NCI-H526 treated with DMSO at 0.1 percent for 48 hours (cell line): ENCODE measurements at places on chromosomes 3 and 15.

DNA sequence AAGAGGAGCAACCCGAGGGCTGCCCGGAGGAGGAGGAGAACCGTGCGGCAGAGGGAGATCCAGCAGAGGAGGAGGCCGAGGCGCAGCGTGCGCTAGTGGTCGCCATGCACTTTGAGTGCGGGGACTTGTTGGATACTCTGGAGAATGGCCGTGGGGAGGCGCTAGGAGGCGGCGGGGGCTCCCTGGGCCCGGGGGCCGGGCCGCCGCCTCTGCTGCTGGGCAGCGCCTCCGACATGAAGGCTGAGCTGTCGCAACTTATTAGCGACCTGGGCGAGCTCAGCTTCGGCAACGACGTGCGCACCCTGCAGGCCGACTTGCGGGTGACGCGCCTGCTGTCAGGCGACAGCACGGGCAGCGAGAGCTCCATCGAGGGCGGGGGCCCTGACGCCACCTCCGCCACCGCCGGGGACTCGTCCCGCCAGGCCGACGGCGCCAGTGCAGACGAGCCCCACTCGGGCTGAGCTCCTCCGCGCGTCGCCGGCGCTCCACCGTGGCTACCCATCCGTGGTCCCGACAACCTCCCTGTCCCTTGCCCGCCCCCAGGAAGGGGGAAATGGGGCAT is 2.0 kb downstream of the FAM43A start:
- no peak for DNase-seq

GRCh38 chr15:69013726-69014406 is 629 bp upstream of the NOX5 start:
- DNase-seq = no peak

GRCh38 chr3:54530944-54531343 is 396.9 kb downstream of the LRTM1 start:
- DNase-seq = no peak

DNA sequence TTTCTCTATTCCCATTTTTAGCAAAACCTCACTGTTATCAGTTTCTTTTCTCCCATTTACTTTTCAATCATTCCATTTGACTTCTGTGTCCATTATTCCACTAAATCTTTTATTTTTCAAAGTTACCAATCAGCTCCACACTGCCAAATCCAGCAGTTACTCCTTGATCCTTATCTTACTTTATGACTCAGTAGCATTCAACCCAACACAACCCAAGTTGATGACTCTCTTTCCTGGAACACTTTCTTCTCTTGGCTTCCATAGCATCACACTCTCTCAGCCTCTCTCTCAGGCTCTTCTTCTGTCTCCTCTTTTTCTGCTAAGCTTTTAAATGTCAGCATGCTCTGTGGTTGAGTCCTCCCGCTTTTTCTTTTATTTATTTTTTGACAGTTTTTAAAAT is 36.3 kb downstream of the RASGRP1 start:
- no peak for DNase-seq

DNA sequence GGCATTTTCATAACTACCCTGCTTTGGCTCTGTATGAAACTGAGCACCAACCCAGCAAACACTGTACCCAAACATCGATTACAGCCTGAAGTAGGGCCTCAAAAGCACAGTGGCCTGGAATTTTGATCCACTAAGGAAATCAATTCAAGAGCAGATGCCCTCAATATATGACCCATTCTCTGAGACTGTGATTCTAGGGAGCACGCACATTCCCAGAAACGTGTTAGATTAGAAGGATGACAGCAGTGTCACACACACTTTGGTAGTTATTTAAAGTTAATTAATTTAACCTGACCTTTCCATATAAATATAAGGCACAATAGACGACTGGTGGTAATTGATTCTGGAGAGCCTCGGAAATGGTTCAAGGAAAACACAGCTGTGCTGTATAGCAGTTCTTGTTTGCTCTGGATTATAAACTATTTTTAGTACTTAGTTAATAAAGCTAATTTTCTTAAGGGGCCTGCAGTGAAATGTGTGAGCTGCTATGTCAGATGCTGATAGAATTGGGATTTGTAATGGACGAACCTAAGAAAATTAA is 126.3 kb upstream of the ZNF385D start:
- no peak for DNase-seq

GRCh38 chr15:42214600-42214999 is 6.5 kb upstream of the VPS39 start:
- peak; percentile 25 for DNase-seq

DNA sequence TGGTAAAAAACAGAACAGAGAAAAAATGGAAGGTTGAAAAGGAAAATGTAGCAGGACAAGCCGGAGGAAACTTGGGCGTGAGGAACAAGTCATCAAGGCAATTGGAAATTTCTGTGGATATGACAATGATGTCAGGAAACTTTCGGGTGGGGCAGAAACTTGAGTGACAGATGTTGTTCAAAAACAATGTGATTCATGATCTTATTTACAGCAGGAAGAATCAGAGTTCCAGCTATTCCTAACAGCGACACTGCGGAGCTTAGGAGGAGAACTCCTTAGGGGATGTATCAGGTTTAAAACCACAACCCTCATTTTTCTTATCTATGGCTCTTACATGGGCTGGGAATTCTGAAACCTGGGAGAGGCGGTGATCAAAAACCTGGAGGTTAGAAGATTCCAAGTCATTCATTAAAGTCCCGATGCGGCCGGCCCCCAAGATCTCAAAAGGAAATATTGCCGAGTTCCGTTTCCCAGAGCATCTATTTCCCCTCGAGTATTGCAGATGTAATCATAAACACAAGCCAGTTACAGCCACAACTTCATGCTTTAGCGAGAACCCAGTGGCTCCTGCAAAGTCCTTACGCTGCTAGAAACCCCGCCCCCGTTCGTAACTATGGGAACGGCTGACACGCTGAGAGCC is 659 bp upstream of the ARRDC4 start:
- no peak for DNase-seq

DNA sequence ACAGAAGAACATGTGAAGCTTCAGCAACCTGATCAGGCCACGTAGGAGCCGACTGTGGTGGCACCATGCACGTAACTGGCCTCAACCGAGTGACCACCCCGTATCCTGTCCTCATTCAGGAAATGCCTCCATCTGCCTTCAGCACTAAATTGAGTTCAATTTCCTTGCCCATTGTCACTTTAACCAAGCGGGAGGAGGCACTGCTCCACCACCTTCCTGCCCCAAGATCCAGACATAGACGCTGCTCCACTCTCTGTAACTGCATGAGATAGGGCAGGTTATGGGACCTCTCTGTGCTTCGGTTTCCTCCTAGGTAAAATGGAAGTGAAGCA is 80.1 kb upstream of the POMGNT2 start:
- DNase-seq = no peak

- DNase-seq = no peak
Observed at GRCh38 chr3:113329757-113330156, 111.5 kb downstream of the CFAP44 start.

DNA sequence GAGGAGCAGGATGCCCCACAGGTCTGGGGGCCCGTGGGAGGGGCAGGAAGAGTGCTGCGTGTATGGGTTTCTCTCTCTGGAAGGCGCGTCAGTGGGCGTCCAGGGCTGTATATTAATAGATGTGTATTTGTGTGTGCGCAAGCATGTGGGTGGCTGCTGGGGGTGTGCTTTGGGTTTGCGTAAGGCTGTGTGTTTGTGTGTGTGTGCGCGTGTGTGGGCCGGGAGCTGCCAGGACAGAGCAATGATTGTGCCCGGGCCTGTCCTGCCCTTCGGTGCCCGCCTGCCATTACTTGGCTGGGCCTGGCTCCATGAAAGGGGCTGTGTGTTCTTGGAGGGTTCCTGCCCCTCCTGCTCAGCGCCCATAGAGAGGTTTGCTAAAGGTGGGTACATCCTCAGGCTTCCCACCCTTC is 16.3 kb downstream of the CSPG4 start:
- no peak for DNase-seq

DNA sequence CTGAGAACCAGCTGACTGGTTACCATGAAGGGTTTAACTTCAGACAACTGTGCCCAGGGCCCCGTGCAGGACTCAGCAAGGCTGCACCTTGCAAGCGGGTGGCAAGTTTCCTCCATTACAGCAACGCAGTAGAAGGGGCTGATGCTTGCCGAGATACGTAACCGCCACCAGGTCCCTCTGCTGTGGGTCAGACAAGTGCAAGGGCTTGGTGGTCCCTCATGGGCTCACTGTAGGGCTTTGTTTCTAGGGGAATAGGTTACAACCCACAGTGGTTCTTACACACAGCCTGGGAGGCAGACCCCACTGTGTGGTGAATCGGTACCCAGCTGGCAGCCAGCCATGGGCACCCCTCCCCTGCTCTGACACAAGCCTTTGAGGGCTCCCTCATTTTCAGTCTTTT is 15.5 kb upstream of the SNRPA1 start:
- no peak for DNase-seq

- DNase-seq = peak; percentile 46
Observed at GRCh38 chr15:39887832-39888231, 32.2 kb downstream of the GPR176 start.

DNA sequence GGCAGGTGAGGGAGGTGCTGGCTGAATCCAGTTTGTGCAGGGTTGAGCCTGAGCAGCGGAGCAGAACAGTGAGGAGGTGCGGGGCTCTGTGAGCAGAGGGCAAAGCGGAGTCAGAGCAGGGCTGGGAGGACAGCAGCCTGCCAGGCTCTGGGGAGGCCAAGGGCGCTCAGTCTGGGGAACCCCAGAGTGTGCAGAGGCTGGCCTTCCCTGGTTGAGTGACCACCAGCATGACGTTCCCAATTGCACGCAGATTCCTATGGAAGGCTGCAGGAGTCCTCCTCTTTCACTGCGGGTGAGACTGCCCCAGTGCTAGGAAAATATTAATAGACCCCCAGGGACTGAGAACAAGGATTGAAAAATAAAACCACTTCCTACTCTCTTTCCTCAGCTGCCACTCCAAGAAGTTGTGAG is 13.2 kb downstream of the MRAS start:
- DNase-seq = no peak

GRCh38 chr3:134956844-134957243 is 161.8 kb downstream of the EPHB1 start:
- no peak for DNase-seq

DNA sequence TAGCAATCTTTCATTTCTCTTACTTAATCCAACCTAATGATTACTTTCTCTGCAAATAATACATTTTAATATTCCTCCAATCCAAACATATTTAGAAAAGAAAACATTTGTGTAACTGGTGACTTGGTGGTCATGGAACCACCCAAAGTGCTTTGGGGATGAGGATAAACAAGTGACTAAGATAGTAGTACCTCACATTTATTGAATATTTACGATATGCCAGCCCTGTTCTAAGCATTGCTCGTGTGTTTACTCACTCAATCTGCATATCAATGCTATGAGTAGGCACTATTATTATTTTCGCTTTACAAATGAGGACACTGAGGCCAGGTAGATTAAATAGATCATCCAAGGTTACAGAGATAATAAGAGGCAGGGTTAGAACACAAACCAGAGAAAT is 189.5 kb downstream of the SHOX2 start:
- no peak for DNase-seq

GRCh38 chr3:15875016-15875689 is 77.4 kb upstream of the ANKRD28 start:
- DNase-seq = no peak

- DNase-seq = no peak
Observed at GRCh38 chr3:139745831-139746230, 68.1 kb upstream of the NMNAT3 start.

DNA sequence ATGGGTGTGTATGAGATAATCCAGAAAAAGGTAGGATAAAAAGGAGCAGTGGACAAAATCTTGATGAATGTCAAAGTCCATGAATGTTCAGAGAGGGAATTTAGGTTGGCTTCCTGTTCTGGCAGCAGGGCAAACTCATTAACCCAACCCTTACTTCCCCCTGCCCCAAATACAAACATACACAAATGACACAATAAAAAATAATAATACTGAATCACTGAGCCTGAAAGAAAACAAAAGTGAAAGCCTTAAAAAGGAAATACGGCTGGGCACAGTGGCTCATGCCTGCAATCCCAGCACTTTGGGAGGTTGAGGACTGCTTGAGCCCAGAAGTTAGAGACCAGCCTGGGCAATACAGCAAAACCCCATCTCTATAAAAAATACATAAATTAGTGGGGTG is 62.9 kb downstream of the GPR176 start:
- no peak for DNase-seq

DNA sequence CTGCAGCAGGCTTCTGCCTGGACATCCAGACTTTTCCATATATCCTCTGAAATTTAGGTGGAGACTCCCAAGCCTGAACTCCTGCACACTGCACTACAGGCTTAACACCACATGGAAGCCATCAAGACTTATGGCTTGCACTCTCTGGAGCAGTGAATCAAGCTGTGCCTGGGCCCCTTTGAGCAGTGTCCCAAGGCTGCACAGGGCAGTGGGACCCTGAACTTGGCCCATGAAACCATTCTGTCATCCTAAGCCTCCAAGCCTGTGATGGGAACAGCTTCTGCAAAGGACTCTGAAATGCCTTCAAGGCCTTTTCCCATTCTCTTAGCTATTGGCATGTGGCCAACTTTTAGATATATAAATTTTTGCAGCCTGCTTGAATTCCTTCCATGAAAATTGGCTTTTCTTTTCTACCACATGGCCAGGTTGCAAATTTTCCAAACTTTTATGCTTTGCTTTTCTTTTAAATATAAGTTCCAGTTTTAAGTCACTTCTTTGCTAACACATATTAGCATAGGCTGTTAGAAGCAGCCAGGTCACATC is 257.8 kb upstream of the DCBLD2 start:
- no peak for DNase-seq

GRCh38 chr3:153172796-153173757 is 11.1 kb downstream of the RAP2B start:
- DNase-seq = no peak

GRCh38 chr3:97181704-97182103 is 367.3 kb downstream of the EPHA6 start:
- DNase-seq = no peak

- DNase-seq = no peak
Observed at GRCh38 chr15:69719527-69720240, 267.1 kb downstream of the RPLP1 start.
